ENCODE measurements at places on chromosomes 4 and X. TPM values are rescaled to one million over a fixed set of nuclear protein-coding genes. Genes with fewer than 3 reads are reported as not detected.
A peak's percentile ranks its signal among the peaks of the same experiment; 100 is the strongest.

The DRD5 gene
- total RNA-seq, result not detected

The CLDN22 gene
- not detected for total RNA-seq

The FGFR3 gene
- total RNA-seq, result not detected

The TEX11 gene
- not detected for total RNA-seq

- no peak for ATAC-seq
Measured at GRCh38 chrX:41026702-41027078, 58.6 kb upstream of the USP9X start.

DNA sequence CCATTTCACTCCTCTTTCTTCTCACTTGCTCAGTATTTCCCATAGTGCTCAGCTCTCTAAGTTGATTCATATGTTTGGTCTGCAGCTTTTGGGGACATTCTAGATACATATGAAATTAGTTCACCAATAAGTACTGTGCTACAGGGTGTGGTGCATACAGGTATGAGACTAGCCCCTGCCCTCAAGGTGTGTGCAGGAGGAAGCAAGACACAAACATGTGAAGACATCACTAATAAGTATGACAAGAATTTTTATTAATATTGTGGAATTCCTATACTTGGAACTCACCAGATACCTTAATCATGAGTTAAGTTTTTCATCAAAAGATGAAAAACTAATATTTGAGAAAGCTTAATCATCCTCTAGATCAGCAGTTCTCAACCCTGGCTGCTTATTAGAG, 505.2 kb downstream of the ZNF674 start:
- ATAC-seq, result no peak

- no peak for ATAC-seq
Measured at GRCh38 chr4:95534032-95534431, 14.7 kb downstream of the UNC5C start.

GRCh38 chr4:176242764-176243347, 26.2 kb downstream of the ASB5 start:
- no peak for ATAC-seq

DNA sequence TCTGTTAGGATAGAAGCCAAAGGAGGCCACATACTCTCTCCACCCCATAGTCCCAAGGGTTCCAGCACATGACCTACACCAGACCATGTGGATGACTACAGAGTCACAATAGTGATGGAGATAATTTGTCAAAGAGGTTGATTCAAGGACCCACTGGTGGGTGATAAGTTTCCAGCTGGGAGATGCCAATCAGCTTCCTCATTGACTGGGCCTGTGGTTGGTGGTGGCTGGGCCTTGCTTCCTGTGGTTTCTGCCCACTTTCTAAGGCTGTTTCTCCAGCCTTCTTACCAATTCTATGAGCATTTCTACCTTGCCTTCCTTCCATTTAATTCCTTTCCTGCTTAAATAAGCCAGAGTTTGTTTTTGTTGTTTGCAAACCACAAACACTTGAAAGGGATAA, 95.5 kb upstream of the CPEB2 start:
- ATAC-seq, result peak; percentile 49

DNA sequence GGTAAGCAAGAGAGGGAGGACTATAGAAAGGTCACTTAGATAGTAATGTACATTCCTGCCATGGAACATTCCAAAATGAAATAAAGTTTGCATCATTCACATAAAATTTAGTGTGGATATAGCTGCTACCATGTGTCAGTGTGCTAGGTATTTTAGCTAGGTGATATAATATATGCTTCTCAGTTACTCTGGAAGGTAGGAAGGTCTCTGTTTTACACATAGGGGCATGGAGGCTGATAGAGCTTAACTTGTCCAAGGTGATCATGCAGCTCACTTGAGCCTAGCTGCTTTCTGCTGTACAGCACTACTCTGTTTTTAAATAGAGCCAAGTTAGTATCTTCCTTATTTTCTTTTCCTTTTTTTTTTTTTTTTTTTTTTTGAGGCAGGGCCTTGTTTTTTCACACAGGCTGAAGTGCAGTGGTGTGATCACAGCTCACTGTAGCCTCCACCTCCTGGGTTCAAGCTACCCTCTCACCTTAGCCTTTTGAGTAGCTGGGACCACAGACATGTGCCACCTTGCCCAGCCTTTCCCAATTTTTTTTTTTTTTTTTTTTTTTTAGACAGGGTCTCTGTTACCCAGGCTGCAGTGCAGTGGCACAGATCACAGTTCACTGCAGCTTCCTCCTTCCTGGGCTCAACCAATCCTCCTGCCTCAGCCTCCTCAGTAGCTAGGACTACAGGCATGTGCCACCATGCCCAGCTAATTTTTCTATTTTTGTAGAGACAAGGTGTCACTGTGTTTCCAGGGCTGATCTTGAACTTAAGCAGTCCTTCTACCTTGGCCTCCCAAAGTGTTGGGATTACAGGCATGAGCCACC, 10.4 kb downstream of the AFF1 start:
- ATAC-seq, result no peak

DNA sequence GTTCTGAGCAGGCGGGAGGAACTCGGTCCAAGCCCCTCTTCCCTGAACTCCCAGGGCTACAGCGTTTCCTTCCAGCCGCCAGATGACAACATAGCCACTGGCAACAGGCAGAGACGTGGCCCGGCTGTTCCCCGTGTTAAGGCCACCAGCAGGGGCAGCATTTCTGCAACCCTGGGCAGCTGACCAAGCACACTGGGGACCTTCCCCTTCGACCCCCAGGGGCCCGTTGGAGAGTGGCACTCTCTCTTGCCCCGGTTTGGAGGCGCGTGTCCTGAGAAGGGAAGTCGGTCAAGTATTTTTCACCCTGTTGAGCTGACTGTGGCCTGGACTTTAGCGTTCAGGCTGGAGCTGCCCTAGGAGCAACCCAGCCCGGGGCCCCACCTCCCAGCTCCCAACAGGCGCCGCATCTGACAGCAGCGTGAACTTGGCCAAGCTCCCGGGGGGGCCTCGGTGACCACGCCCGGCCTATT, 37.6 kb downstream of the ZBTB49 start:
- ATAC-seq, result no peak

DNA sequence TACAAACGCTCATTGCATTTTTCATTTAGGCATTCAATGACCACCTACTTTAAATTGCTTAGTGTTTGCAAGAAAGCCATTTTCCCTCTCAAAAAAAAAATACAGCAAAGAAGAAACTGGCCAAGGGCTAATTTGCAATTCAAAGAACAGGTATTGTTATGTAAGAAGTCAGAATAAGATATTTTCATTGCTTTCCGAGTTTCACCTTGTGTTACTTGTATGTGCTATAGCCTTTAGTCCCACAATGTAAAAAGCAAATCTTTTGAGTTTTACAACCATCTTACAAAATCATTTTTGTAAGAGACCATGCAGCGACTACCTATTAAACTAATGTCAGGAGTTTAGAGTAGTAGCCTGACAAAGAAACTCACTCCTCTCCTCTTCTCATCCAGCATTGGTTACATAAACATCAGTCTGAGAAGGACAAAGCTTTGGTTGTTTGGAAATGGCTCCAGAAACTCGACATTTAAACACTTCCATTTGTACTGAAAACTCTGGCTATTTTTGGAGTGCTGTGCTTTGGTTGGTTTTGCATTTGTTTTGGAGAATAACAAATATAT, 15.3 kb downstream of the TENM3 start:
- no peak for ATAC-seq

- ATAC-seq, result peak; percentile 87
Measured at GRCh38 chr4:10106421-10107039, 10.1 kb downstream of the WDR1 start.

Measured in activated T-helper 17 cell treated with anti-CD3 and anti-CD28 coated beads, Interleukin-2, amount 50 U/mL, for 72 hours (primary cell).